ENCODE measurements at places on chromosomes 1 and 21. TPM values are rescaled to one million over a fixed set of nuclear protein-coding genes. Genes with fewer than 3 reads are reported as not detected.
A peak's percentile ranks its signal among the peaks of the same experiment; 100 is the strongest.

The EEIG2 gene
- total RNA-seq, result 11.0 TPM

The KISS1 gene
- not detected for total RNA-seq

The MIGA1 gene
- total RNA-seq, result 18.8 TPM

The RGS1 gene
- 52.9 TPM for total RNA-seq

The SLC25A34 gene
- total RNA-seq, result 1.5 TPM

The CD46 gene
- total RNA-seq, result 104 TPM

The FCER1G gene
- total RNA-seq, result 61.4 TPM

The DTL gene
- 0.41 TPM for total RNA-seq

The GRHL3 gene
- total RNA-seq, result not detected

The MNDA gene
- total RNA-seq, result 7.7 TPM

The APOBEC4 gene
- not detected for total RNA-seq

The PPFIA4 gene
- total RNA-seq, result 4.3 TPM

DNA sequence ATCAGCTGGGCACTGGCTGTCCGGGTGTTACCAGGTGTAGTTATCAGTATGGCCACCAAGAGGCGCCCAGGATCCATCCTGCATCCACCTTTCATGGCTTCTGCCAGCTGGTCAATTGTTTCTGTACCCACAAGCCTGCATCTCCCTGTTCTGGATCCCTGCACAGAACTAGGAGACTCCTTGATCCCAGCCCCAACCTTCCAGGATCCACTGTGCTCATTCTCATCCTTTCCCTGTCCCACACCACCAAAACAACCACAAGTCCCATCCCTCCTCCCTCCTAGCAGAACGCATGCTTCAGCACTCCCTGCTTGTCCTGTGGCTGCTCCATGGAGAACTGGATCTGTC is 27.2 kb upstream of the FOXE3 start:
- H3K27ac ChIP-seq, result no peak overlapping the region
- no peaks in the 10 kb centered on the region for H3K4me1 ChIP-seq
- no peak overlapping the region for H3K4me3 ChIP-seq
- DNase-seq, result peak; percentile 67

DNA sequence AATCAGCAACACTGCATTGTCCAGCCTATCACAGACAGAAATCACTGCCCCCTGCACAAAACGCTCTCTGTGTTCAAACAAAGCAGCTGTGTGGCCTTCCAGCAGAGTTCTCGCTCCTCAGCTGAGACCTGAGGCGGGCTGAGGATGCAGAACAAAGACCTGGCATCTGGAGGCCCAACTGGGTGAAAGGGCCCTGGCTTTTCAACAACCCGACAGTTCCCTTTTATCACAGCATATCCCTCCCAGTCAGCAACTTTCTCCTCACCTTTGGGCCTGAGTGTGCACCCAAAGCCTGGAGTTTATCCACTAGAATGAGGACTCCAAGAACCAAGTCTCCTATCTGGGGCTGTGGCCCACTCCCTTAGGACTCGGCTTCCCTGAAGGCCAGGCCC is 42.6 kb upstream of the A3GALT2 start:
- no peaks in the 10 kb centered on the region for H3K4me1 ChIP-seq
- H3K27ac ChIP-seq, result peak overlapping the region; percentile 64
- no peak overlapping the region for H3K4me3 ChIP-seq
- no peak for DNase-seq
- no peaks in the 10 kb centered on the region for H3K36me3 ChIP-seq
- H3K27me3 ChIP-seq, result no peaks in the 10 kb centered on the region

DNA sequence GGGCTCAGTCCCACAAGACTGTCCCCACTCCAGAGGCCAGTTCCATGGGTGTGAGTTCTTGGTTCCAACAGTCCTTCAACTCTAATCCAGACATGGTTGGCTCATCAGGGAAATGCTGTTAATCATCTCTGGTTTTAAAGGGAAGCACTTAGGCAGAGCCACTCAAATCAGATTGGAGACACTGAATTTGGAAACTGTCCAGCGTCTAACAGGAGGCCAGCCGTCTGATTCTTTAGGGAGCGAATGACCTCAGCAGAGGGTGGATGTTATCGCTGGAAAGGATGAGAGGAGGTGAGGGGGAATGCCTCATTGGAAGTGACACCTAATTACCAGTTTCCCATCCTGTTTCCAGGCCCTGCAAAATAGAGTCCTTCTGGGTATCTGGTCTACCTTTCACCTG is 22.8 kb upstream of the LRRC38 start:
- no peak overlapping the region for H3K4me3 ChIP-seq
- peak; percentile 13 for DNase-seq
- no peak overlapping the region for H3K27ac ChIP-seq
- no peaks in the 10 kb centered on the region for H3K36me3 ChIP-seq

GRCh38 chr1:175482071-175482451 is 261.3 kb downstream of the TNR start:
- no peak for DNase-seq
- H3K36me3 ChIP-seq, result no peaks in the 10 kb centered on the region
- no peak overlapping the region for H3K4me3 ChIP-seq
- H3K4me1 ChIP-seq, result no peaks in the 10 kb centered on the region
- no peak overlapping the region for H3K27ac ChIP-seq

- no peak for DNase-seq
- H3K4me1 ChIP-seq, result no peaks in the 10 kb centered on the region
- H3K4me3 ChIP-seq, result no peak overlapping the region
- no peaks in the 10 kb centered on the region for H3K36me3 ChIP-seq
- H3K27ac ChIP-seq, result no peak overlapping the region
Observed at GRCh38 chr21:34974162-34974981, 74.7 kb downstream of the RUNX1 start.

DNA sequence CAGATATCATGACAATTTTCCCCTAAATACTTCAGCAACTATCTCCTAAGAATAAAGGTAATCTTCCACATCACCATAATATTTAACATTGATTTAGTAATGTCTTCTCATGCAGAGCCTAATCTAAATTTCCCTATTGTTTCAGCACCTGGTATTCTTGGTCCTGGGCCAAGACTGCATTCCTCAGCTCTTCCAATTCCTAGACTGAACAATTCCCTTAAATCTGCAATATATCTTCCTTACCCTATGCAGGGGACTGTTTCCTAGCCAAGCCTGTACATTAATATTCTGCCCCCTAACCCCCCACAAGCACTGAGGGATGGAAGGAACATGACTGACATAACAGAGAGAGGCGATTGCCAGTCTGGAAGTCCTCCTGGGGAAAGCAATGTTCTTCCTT is 28.7 kb upstream of the DISP1 start:
- H3K4me3 ChIP-seq, result no peak overlapping the region
- H3K36me3 ChIP-seq, result no peaks in the 10 kb centered on the region
- DNase-seq, result no peak
- H3K4me1 ChIP-seq, result peaks cover 13% of the 10 kb centered on the region
- no peak overlapping the region for H3K27ac ChIP-seq

DNA sequence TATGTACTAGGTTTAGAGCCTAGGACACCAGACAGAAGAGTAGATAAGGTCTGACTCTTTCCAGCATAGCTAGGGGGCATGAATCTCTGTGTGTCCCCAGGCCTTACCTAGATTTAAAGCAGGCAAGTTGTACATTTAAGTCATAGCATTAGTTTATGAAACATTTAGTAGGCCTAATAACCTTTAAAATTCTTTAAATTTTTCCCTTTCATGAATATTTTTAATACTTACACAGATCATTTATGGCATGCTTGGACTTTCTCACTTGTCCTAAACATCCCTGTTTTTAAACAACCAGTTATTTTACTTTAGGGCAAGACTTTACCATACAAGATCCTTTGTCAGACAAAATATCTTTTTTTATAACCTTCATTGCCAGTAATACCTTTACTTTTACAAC is 258.4 kb upstream of the ZRANB2 start:
- no peak overlapping the region for H3K4me3 ChIP-seq
- DNase-seq, result no peak
- H3K27me3 ChIP-seq, result no peaks in the 10 kb centered on the region
- no peaks in the 10 kb centered on the region for H3K36me3 ChIP-seq

- no peak overlapping the region for H3K27ac ChIP-seq
- no peak overlapping the region for H3K4me3 ChIP-seq
- no peaks in the 10 kb centered on the region for H3K4me1 ChIP-seq
- no peaks in the 10 kb centered on the region for H3K36me3 ChIP-seq
- H3K27me3 ChIP-seq, result no peaks in the 10 kb centered on the region
- DNase-seq, result no peak
Observed at GRCh38 chr1:218718206-218718605, 373.1 kb downstream of the TGFB2 start.

GRCh38 chr1:62180639-62181038 is 14.0 kb upstream of the L1TD1 start:
- no peak for DNase-seq
- H3K4me3 ChIP-seq, result no peak overlapping the region
- no peak overlapping the region for H3K27ac ChIP-seq
- no peaks in the 10 kb centered on the region for H3K4me1 ChIP-seq
- H3K27me3 ChIP-seq, result no peaks in the 10 kb centered on the region

- DNase-seq, result no peak
- no peaks in the 10 kb centered on the region for H3K4me1 ChIP-seq
- H3K27ac ChIP-seq, result no peak overlapping the region
- no peaks in the 10 kb centered on the region for H3K27me3 ChIP-seq
- H3K36me3 ChIP-seq, result no peaks in the 10 kb centered on the region
- H3K4me3 ChIP-seq, result no peak overlapping the region
Observed at GRCh38 chr1:209304166-209304565, 279.3 kb upstream of the CAMK1G start.

- DNase-seq, result no peak
- H3K27ac ChIP-seq, result no peak overlapping the region
- H3K27me3 ChIP-seq, result no peaks in the 10 kb centered on the region
- H3K4me3 ChIP-seq, result no peak overlapping the region
Observed at GRCh38 chr1:198519639-198520501, 20.6 kb downstream of the ATP6V1G3 start.

GRCh38 chr1:93652323-93652949 is 29.2 kb downstream of the BCAR3 start:
- H3K27ac ChIP-seq, result no peak overlapping the region
- DNase-seq, result no peak
- no peaks in the 10 kb centered on the region for H3K36me3 ChIP-seq
- no peaks in the 10 kb centered on the region for H3K27me3 ChIP-seq

DNA sequence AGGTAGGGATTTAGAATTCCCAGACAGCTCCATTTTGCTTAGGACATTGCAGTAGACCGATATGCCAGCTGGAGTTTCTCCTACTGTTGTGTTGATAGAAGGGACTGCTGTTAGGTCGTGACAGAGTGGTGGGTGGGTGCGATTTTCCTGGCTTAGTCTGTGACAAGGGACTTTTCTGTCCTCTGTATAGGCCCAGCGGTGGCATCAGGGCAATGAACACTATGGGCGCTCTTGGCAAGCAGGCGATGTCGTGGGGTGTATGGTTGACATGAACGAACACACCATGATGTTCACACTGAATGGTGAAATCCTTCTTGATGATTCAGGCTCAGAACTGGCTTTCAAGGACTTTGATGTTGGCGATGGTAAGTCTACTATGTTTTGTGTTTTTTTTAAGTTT is 321.8 kb downstream of the ZP4 start:
- H3K4me3 ChIP-seq, result no peak overlapping the region
- H3K27ac ChIP-seq, result no peak overlapping the region
- H3K27me3 ChIP-seq, result no peaks in the 10 kb centered on the region
- peaks cover 4% of the 10 kb centered on the region for H3K36me3 ChIP-seq

- no peaks in the 10 kb centered on the region for H3K36me3 ChIP-seq
- H3K27ac ChIP-seq, result no peak overlapping the region
- H3K27me3 ChIP-seq, result no peaks in the 10 kb centered on the region
- no peak overlapping the region for H3K4me3 ChIP-seq
Observed at GRCh38 chr1:204134103-204134502, 17.7 kb downstream of the ETNK2 start.

DNA sequence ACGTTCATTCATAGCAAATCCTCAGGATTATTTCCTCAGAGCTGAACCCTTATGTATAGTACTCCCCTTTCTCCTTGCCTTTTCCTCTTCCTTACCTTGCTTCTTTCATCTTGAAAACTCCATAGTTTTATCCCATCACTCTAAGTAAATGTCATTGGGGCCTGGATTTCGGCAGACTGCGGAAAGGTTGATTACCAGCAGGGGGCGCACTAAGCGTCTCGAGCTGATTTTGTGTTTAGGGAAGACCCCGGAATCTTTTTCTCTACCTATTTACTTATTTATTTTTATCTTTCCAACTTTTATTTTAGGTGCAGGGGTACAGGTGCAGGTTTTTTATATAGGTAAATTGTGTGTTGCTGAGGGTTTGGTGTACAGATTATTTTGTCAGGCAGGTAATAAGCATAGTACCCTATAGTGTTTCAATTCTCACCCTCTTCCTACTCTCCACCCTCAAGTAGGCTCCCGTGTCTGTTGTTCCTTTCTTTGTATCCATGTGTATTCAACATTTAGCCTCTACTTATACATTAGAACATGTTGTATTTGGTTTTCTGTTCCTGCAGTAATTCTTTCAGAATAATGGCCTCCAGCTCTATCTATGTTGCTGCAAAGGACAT is 11.4 kb upstream of the MTARC1 start:
- H3K27ac ChIP-seq, result no peak overlapping the region
- no peak for DNase-seq
- H3K36me3 ChIP-seq, result peaks cover 5% of the 10 kb centered on the region
- H3K27me3 ChIP-seq, result no peaks in the 10 kb centered on the region
- no peak overlapping the region for H3K4me3 ChIP-seq

- H3K36me3 ChIP-seq, result no peaks in the 10 kb centered on the region
- H3K27ac ChIP-seq, result no peak overlapping the region
- DNase-seq, result no peak
- no peaks in the 10 kb centered on the region for H3K27me3 ChIP-seq
- no peak overlapping the region for H3K4me3 ChIP-seq
Observed at GRCh38 chr1:178781533-178782330, 56.7 kb downstream of the RALGPS2 start.

DNA sequence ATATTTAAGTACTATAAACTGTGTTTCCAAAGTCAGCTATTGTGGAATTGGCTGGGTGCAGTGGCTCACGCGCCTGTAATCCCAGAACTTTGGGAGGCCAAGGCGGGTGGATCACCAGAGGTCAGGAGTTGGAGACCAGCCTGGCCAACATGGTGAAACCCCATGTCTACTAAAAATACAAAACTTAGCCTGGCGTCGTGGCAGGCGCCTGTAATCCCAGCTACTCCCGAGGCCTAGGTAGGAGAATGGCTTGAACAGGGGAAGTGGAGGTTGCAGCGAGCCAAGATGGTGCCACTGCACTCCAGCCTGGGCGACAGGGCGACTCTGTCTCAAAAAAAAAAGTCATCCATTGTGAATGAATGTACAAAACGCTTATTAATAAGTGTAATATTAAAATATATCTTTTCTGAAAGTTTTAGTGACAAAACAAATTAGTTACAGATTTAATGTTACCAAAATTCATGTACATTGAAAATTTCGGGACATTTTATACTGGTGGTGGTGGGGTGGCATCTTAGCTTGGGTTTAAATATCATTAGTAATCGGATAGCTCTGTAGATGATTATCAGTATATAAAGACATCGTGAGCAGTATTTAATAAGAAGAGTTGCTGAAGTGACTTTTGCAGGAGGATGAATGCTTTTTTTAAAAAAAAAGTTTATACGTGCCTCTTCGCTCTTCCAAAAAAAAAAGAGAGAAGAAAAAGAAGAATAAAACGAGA is 503 bp upstream of the SRSF11 start:
- peak overlapping the region; percentile 68 for H3K4me3 ChIP-seq
- no peaks in the 10 kb centered on the region for H3K27me3 ChIP-seq
- peaks cover 38% of the 10 kb centered on the region for H3K4me1 ChIP-seq
- H3K27ac ChIP-seq, result peak overlapping the region; percentile 87
- no peak for DNase-seq

GRCh38 chr1:11594222-11594621 is 60.0 kb downstream of the FBXO2 start:
- no peaks in the 10 kb centered on the region for H3K27me3 ChIP-seq
- DNase-seq, result no peak
- H3K27ac ChIP-seq, result no peak overlapping the region
- H3K36me3 ChIP-seq, result no peaks in the 10 kb centered on the region
- no peak overlapping the region for H3K4me3 ChIP-seq

GRCh38 chr1:199073166-199073565 is 434.3 kb downstream of the PTPRC start:
- H3K36me3 ChIP-seq, result no peaks in the 10 kb centered on the region
- H3K4me1 ChIP-seq, result no peaks in the 10 kb centered on the region
- no peak for DNase-seq
- no peak overlapping the region for H3K27ac ChIP-seq

Measured in sigmoid colon (tissue), 7 donors.